ENCODE measurements at places on chromosomes 7 and 10. TPM values are rescaled to one million over a fixed set of nuclear protein-coding genes. Genes with fewer than 3 reads are reported as not detected.

GRCh38 chr10:32481606-32482005 lies 35.7 kb downstream of the CCDC7 start:
- no peak for DNase-seq

DNA sequence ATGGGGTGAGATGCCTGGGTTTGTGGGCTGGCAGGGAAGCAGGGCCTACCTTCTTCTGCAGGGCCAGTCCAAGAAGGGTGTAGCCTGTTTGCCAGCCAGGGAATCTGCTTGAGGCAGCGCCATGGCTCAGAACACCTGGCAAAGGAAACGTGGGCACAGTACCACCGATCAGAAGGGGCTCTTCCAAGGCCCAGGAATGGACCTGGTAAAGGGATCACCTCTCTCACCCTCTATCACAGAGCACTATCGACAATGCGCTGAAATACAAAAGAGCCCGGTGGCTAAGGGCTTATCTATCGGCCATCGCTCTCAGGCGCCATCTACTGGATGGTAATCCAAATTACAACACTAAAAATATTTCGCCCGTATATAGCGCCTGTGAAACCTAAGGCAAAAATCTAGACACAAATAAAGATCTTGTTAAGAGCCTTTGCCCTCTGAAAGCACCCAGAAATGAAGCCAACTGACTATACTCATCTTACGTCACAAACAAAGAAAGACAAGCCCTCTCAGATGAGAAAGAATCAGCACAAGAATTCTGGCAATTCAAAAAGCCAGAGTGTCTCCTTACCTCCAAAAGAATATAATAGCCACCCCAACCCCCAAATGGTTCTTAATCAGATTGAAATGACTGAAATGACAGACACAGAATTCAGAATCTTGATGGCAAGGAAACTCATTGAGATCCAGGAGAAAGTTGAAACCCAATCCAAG lies 217.8 kb upstream of the HPS1 start:
- no peak for DNase-seq

DNA sequence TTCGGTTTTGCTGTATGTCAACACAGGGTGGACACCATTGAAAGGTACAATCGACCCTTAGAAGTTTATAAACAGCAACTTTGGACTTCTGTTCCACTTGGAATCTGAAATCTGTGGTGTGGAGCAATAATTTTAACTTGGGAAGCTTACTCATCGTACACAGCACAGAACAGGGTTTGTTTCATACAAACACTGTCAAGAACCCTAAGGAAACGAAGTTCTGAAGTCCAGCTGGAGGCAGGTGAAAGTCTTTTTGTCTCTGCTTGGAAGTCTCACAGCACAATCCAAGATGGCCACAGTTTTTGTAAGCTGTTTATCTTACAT lies 31.5 kb downstream of the NMT2 start:
- no peak for DNase-seq

Gene MORN4
- total RNA-seq: 0.48 TPM

Gene SOSTDC1
- 1.9 TPM for total RNA-seq

All from umbilical cord (tissue), 2 donors.